ENCODE measurements at places on chromosomes 7 and 10.

DNA sequence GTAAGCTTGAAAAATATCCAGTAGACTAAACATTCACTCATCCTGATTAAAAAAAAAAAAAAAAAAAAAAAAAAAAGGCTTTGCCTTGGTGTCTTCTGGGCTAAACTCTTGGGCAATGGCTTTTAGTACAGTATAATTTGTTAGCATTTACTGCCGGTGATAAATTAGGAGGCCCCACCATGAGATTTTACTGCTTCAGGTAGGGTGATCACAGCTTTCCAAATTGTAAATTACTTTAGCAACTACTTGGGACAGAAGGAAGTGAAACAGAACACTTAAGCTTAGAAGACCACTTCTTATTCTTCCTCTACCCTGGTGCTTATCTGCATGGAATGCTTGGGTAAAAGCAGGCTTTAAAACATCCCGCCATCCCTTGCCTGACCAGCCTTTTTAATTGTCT, 152.1 kb downstream of the HIBADH start:
- DNase-seq, result no peak

DNA sequence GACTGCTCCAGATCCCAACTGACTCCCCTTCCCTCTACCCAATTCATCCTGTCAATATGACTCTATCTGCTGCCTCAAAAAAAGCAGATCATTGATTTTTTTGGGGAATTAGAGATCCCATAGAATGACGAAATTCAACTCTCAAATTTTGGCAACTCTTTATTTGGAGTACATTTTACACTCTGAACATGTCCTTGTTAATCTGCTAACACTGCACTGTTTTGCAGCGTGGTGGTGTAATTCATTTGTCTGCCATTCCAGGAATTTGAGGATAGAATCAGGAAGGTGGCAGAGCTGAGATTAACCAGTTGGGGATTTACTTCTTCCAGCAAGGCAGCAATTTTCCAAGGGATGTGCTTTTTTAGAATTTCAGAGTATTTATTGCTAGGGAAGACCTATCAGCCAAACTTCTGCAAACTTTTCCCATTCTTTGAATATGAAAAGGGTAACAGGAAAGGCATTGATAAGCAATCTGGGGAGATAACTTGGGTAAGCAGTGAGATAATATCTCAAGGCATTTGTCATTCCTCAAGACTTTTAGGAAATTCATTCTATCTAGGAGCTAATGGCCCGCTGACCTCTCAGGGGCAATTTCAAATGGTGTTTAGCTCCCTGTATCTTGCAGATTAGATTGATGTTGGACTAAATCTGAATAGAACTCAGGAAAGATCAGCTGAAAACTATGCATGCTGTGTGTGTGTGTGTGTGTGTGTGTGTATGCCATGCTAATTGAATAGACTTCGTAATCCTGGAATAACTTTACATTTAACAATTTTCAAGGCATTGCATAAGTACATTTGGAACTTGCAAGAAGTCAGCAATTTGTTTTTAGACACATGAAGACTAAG, 9.7 kb downstream of the BAMBI start:
- no peak for DNase-seq

DNA sequence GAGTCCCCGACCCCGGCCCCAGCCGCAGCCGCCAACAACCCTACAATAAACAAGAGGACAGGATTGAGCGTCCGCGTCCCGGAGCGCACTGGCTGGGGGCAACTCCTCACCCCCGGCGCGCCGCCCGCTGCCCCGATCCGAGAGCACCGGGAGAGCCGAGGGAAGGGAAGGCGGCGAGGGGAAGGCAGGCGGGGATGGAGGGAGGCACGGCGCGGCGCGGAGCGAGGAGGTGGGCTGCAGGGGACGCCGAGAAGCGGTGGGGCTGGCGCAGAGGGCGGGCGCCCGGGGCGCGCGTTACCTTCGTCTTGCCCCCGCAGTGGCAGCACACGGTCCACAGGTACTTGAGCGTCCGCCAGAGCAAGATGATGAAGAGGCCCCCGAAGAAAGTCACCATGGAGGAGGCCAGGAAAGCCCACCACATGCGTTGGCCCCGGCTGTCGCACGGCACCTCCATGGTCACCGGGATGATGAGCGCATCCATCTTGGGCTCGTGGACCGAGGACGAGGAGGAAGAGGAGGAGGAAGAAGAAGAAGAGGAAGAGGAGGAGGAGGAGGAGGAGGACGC, 559 bp downstream of the KCNMA1 start:
- no peak for DNase-seq

DNA sequence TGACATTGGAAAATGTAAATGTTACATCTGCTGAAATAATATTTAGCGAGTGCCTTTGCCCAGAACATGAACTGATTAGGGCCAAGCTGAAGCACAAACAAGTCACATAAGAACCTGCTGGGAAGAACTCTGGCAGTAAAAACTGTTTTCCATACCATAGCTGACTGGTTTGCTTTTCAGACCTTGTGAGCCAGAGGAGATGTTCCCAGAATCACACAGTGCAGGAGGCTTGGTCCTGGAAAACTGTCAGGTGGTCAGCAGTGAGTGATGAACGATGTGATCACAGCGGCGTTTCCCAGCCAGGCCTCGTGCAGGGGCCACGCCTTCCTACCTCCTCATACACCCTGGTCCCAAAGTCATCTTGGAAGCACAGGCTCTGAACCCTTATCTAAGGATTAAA, 164.2 kb upstream of the EEPD1 start:
- DNase-seq, result no peak

DNA sequence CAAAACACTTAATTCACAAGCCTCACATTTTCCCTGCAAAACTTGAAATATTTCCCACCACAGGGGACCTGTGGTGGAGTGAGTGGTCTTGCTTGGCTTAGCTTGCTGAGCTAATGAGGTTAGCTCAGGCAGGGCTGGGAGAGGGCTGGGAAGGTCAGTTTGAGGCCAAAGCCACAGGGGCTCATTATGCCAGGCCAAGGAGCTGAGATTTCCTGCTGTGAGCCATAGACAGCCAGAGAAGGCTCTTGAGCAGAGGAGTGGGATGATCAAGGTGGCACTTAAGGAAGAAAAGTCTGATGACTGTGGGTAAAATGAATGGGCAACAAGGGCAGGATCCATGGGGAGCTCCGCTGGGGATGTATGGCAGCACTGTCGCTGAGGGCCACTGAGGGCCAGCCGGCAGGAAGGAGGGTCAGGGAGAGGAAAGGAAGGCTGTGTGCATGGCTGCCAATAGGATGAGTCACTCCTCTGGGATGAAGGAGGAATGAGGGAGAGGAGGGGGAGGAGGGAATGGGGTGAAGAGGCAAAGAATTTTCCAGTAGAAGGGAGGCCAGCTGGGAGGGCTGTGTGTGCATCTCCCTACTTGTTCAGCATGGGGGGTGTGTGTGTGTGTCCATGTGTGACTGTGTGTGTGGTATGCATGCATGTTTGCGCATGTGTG, 18.7 kb upstream of the ZNF488 start:
- no peak for DNase-seq

- DNase-seq, result no peak
Observed at GRCh38 chr10:5949009-5949759, 28.2 kb downstream of the IL15RA start.

DNA sequence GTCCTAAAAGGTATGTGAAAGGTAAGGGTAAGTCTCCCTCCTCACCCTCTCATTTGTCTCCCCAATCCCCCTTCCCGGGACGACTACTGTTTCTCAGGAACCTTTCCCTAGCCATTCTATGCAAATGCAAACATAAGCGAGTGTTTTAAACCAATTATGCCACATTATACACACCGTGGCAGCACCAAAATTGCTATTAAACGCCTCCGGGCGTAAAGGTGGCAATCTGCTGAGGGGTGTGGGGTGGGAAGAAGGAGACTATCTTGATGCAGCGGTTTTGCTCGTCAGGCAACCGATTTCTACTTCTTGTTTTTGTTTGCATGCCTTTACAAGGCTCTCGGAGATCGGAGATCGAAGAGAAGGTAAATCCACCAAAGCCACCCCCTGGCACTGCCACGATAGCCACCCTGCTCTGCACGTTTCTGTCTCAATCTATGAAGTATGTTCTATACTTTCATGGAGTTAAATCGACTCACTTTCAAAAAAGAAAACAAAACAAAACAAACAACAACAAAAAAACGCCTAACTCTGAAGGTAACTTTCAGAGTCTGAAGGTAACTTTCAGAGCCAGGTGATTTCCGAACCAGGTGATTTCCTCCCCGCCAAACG, 46.0 kb upstream of the CDK1 start:
- no peak for DNase-seq

DNA sequence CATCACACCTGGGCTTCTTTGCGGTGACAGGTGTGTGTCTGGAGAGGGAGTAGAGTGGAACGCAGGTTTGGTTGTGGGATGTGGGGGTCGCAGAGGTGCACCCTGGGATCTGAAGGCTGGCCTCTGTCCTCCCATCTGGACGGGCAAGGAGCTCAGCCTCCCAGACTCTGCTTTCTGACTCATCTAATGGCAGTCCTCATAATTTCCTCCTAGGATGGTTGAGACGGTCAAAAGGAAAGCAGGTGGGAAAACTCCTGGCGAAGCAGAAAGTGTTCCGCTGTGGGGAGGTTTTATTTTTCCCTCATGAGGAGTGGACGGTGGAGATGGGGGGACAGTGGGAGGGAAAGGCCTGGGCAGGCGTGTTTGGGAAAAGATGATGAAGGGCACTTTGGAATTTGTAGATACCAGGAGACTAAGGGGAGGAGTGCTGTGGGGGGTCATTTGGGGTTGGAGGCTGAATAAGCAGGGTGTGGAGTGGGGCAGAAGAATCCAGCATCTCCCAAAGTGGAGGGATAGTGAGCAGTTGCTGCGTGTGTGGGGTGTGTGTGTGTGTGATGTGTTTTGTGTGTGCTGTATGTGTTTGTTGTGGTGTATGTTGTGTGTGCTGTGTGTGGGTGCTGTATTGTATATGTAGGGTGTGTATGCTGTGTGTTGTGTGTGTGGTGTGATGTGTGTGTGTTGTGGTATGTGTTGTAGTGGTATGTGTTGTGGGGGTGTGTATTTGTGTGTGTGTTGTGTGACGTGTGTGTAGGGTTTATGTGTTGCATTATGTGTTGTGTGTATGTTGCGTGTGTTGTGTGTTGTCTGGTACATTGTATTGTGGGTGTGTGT, 97.2 kb upstream of the PODXL start:
- no peak for DNase-seq

DNA sequence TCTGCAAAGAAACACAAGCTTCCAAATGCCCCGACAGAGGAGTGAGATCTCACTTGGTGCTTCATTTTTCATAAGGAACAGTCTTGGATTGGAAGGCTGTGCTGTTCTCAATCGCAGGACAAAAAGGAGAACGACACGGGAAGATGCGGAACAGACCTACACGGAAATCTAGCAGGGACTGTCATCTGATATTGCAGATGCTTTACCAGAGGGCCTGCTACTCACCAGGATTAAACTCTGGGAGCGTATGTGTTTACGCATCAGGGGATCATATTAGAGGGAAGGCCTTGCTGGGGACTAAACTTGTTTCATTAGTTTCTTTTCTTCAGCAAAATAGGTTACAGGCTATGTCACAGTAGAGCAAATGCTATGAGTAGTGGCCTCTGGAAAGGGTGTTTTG, 82.8 kb upstream of the EEPD1 start:
- no peak for DNase-seq

- DNase-seq, result no peak
Observed at GRCh38 chr7:8051373-8051772, 82.8 kb downstream of the GLCCI1 start.

DNA sequence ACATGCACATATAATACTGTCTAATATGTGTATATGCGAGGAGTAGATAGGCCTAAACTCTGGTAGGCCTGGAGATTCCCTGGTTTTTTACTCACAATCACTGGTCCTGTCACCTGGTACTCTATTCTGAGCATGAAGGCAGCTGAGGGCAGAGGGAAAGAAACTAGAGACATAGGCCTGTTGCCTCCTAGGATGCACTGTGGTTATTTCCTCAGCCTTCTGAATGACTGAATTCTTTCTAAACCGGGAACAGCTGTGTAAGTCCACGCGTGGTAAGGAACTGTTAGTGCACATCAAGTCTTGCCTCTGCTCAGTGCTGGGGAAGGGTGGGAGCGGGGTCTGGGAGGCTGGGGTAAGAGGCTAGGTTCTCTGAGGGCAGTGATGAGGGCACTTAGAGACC, 7.7 kb downstream of the KAZALD1 start:
- no peak for DNase-seq

DNA sequence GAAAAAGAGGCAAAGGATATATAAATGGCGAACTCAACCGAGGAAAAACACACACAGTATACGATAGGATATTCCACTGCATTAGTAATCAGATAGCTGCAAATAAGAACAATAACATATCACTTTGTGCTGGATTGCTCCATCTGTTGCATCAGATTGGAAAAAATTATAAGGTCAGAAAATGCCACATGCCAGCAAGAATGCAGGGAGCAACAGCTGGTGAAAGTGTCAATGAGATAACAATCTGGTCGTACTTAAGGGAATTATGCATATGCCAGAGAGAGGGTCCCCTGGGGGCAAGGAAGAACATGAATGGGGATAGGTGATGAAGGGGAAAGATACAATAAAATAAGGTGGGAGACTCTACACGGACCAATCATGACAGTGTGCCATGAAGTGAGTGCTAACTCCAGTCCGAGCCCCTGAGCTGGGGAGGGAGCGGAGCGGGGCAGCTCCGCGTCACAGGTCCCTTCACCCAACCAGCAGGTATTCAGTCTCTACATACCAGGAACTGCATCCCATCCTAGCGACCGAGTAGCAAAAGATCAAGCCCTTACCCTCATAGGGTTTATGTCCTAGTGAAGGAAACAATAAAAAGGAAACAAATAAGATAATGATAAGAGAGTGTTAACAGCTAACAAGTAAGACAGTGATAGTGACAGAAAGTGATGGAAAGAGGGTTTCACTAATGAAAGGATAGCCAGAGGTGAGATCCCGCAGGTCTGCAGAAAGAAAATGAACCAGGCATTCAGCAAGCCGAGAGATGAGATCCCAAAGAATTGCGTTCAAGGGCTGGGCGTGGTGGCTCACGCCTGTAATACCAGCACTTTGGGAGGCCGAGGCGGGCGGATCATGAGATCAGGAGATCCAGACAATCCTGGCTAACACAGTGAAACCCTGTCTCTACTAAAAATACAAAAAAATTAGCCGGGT, 9.4 kb downstream of the MPP7 start:
- no peak for DNase-seq

DNA sequence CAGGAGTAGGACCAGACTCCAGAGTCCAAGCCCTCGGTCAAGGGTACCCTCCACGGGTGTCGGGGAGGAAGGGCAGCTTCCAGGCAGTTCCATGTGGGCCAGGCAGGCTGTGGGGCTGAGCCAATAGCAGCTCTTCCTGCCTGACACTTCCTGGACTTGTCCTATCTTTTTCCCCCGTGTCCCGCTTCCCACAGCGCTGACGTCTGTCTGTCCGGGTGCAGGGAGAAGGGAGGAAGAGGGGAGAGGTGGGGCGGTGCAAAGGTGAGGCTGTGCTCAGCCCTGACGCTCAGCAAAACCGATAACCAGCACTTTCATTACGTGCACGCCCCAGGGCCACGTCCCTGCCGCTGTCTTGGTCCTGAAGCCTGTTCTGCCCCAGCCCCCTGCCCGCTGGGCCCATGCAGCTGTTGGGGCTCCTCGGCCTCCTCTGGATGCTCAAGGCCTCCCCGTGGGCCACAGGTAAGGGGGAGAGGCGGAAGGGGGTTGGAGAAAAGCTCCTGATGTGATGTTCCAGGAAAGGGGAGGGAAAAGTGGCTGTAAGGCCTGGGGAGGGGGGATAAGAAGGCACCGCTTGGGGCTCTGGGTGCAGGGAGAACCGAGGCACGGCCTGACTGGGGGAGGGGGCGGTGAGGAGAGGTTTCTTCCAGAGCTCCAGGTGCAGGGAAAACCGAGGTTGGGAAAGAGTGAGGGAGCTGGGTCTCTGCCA, at the start of gene MUC3A:
MUC3A (plus strand) TSS at position 308 of the 706 bp plus-strand sequence; CDS start at position 399, 91 bp downstream.
- DNase-seq, result no peak

- DNase-seq, result no peak
Observed at GRCh38 chr7:31553661-31554081, 39.8 kb downstream of the ITPRID1 start.

- no peak for DNase-seq
Observed at GRCh38 chr7:104156842-104157277, 51.0 kb downstream of the ORC5 start.

Data from stimulated activated CD8-positive, alpha-beta memory T cell treated with anti-CD3 and anti-CD28 coated beads, Interleukin-15, amount 100 ng/mL, for 4 hours (primary cell).